ENCODE measurements at places on chromosomes 7 and 10. TPM values are rescaled to one million over a fixed set of nuclear protein-coding genes. Genes with fewer than 3 reads are reported as not detected.
A peak's percentile ranks its signal among the peaks of the same experiment; 100 is the strongest.

DNA sequence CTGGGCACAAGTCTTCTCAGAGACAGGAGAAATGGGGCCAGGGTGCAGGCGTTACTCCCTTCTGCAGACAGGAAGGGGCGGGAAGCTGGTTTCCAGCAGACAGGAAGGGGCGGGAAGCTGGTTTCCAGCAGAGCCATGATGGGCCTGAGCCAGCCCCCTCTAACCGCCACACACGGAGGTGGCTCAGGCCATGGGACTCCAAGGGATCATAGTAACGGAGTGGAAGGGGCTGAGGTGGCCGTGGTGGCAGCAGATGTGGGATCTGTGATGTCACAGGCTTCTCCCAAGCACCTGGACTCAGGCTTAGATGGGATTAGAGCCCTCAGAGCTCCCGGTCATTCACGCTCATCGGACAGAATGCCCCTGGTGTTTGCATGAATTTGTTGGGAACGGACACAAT lies 177.8 kb downstream of the USP6NL start:
- no peak for DNase-seq

- DNase-seq = no peak
These were observed 491.0 kb downstream of the LRMDA start for GRCh38 chr10:75922435-75922834.

DNA sequence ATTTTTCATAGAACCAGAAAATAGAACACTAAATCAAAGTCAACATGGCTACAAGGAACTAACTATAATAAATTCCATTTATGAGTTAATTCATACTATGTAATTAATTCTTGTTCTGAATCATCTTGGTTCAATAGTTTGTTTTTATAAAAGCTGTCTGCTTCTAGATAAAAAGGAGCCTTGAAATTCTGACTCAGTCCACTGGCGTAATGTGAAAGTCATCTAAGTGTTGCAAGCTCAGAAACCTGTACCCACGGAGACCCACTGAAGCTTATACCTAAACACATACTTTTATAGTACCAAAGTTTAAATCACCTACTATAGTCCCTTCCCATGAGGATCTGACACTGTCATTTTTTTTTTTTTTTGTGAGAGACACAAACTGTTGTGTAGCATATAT lies 489.4 kb downstream of the SEMA3D start:
- peak; percentile 42 for DNase-seq

GRCh38 chr7:26013551-26014083 lies 138.4 kb upstream of the NFE2L3 start:
- DNase-seq = no peak

GRCh38 chr10:24806262-24806661 lies 82.6 kb upstream of the ARHGAP21 start:
- DNase-seq = no peak

The PLEKHS1 gene
- not detected for total RNA-seq

The LBX1 gene
- total RNA-seq = 1.1 TPM

DNA sequence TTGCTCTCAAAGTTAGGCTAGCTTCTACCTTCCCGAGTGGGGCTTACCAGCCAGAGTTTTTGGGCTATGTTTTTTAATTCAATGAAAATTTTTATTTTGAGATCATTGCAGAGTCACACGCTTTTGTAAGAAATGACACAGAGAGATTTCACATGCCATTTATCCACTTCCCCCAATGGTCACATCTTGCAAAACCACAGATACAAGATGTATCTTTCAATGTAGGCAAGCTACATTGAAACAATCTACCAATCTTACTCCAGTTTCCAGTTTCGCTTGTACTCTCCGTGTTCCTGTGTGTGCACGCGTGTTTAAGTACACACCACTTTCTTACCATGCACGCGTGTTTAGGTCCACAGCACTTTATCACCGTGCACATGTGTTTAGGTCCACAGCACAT lies 89.4 kb upstream of the LEP start:
- DNase-seq = no peak

The AEBP1 gene
- not detected for total RNA-seq

The TSPAN13 gene
- total RNA-seq = 2.8 TPM

DNA sequence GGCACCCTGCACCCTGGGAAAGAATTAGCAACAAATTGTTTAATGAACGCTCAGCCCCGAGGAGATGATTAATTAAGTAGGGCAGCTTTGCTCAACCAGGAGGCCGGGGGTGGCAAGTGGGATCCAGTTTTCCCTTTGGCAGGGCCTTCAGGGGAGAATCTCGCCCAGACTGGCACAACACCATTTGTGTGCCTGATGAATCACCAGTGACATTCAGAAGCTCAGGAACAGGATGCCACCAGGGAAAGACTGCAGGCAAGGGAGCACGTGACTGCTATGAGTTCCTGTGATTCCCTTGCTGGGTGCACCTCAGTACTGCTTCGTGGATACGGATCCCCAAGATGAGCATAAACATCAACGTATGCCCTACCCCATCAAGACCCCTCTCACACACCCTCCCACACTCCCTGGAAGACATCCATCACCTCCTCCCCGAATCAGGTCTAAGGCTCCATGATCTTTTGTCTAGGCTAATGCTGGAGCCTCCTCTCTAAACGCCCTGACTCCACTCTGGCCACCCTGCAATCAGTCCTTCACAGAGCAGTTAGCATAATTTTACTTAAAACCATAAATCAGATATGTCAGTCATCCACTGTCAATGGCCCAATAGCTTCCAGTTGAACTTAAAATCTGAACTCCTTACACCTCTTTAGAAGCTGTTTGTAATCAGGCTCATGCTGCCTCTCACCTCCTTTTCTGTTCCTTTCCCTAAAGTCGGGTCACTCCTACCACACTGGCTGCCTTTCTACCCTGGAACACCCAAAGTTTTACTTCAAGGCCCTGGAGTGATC lies 109.2 kb upstream of the AGK start:
- no peak for DNase-seq

DNA sequence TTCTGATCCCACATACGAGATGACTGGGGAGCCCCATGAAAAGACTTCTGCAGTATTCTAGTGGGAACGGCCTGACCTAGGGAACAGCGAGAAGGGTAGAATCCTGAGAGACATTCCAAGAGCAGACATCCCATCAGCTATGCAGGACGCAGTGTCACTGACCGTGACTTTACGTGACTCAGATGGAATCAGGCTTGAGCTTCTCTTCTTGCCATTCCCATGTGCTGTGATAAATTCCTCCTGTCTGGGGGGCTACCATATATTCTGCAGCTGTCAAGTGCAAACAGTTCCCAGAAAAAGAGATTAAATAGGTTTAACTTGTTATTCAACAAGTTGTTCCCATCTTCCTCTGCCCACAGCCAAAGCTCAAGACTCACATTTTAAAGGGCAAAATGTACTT lies 73.1 kb upstream of the PDE1C start:
- peak; percentile 72 for DNase-seq

DNA sequence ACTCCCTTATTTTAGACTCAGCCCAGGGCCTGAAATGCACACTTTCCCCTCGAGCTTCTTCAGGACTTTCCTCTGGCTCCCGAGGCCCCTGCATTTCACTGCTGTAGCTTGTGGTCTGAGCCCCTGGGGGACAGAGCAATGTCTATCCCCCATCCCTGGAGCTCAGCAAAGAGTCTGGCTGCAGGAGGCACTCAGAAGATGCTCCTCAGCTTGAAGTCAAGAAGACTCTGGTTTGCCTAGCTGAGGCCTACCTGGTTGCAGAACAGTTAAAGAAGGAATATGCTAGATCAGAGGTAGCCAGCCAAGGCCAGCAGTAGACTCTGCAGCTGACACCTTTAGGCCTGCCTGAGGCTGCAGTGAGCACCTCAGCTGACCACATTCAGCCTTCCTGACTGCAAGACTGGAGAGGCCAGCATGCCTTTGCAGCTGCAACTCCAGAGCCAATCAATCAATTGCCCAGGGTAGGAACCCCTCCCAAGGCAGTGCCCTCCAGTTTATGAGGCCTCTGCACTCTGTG lies 36.9 kb upstream of the IKZF1 start:
- no peak for DNase-seq

DNA sequence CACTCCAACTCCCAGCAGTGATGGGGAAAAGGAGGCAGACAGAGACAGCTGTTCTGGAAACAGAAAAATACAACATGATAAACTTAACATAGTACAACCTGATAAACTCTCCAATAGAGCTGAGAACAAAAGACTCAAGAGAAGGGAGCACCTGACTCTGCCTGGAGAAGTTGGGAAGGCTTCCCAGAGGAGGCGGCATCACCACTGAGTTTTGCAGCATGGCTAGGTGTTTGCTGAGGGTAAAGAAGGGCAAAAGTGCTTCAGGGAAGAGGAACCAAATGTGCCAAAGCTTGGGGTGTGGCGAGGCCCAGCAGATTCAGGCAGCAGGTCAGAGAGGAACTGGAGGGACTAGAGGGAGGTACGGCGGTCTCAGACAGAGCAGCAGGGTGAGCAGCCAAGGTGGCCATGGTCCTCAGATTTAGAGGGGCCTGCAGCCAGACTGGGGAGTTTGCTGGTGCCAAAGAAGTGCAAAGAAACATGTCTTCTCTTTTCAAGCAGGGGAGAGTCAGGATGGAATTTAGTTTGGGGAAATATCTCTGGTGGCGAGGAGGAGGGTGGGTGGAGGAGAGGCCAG lies 119.9 kb upstream of the BTBD16 start:
- DNase-seq = no peak

- no peak for DNase-seq
These were observed 32.5 kb downstream of the SRRM3 start for GRCh38 chr7:76234282-76234584.

- DNase-seq = no peak
These were observed 11.9 kb downstream of the STEAP1 start for GRCh38 chr7:90166153-90166552.

DNA sequence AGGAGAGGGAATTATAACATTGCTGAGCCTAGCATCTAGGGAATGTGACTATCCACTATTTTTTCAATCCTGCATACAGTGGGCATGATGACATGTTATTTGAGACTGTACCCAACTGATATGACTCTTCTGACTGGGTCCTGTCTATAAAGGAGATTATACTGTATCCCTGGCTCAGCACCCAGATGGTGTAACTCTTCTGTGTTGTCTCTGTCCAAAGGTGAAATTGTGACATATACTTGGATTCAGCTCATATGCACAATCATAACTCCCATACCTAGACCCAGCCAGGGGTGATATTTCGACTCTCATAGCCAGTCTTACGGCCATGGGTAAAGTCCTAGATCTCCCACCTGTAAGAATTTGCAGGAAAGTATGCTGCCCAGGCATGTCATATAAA lies 59.3 kb downstream of the ZNF736 start:
- no peak for DNase-seq

DNA sequence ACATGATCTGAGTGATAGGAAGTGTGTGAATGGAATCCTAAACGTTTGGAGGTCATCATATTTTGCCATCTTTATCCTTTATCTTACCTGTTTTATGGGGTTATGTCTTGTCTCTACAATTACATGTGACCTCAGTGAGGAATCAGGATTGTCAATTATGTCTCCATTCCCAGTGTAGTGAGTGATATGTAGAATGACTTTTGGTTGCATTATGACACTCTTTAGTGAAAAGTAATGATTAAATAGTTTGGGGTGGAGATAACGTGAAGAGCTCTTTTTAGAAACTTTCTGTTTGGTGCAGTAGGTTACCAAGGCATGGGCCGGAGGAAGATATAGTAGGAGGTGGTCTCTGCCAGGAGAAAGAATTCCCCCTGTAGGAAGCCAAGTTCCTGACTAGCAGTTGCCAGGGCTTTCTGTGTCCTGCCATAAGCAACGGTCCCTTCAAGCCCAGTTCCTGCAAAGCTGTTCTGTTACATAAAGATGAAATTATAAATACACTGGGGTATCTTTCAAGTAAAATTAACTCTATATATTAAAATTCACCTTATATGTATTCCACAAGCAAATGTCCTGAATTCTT lies 228.2 kb downstream of the NSUN6 start:
- DNase-seq = no peak

GRCh38 chr7:108135446-108136190 lies 5.5 kb upstream of the LAMB4 start:
- no peak for DNase-seq

DNA sequence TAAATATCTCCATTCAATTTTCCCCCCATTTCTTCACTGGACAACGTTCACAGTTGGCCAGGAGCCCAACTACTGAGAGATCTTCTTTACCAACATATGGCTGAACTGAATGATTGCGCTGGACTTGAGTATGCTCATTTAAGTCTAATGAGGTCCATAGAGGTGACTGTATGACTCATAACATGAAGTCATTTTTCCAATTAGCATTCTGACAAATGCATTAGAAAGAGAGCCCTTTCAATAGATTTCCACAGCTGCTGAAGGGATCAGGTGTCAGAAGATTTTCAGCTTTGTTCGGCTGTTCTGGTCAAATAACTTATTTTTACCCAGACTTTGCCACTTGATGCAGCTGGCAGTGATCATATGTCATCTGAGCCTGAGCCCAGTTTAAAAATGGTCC lies 438.0 kb downstream of the ETV1 start:
- peak; percentile 9 for DNase-seq

The MUC3A gene
- total RNA-seq = not detected

- no peak for DNase-seq
These were observed 93.8 kb downstream of the GAD2 start for GRCh38 chr10:26310361-26310760.

DNA sequence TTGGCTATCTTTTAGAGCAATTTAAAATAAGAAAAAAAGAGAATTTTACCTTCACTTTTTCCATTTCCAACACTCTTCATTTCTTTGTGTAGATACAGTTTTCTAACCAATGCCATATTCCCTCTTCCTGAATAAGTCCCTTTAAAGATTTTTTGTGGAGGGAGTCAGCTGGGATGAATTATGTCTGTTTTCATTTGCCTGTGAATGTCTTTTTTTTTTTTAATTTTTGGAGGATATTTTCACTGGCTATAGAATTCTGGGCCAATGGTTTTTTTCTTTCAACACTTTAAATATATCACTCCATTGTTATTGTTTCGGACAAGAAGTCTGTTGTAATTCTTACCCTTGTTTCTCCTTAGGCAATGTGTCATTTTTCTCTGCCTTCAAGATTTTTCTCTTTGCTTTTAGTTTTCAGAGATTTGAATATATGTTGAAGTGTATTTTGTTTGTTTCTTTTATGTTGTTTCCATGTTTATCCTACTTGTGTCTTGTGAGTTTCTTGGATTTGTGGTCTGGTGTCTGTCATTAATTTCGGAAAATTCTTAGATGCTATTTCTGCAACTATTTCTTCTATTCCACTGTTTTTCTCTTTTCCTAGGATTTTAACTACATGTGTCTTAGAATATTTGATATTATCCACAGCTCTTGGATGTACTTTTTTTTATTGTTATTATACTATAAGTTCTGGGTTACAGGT lies 20.0 kb upstream of the CXCL12 start:
- no peak for DNase-seq

The RET gene
- total RNA-seq = 0.38 TPM

DNA sequence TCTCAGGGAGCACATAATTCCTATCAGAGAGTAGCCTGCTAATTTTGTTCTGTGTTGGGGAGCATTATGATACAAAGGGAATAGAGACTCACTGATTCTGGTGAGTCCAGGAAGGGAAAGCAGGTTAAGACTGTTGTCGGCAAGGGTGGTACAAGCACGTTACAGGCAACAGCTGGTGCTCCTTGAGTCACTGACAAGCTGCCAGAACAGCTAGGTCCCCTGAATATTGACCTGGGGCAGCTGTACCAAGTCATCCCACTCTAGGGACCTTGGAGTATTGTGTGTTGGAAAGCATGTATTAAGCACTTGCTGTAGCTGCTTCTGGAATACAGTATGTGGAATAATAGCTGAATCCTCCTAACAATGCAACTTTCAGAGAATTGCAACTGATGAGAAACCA lies 37.0 kb upstream of the GLCCI1 start:
- DNase-seq = no peak

The TNRC18 gene
- total RNA-seq = 15.0 TPM

Data from A172 (cell line).